ENCODE measurements at places on chromosomes 5 and 9.

GRCh38 chr9:26112724-26113123, 434.5 kb upstream of the TUSC1 start:
- DNase-seq, result no peak

GRCh38 chr9:109974143-109974917, 194.3 kb downstream of the PALM2AKAP2 start:
- DNase-seq, result peak; percentile 40

DNA sequence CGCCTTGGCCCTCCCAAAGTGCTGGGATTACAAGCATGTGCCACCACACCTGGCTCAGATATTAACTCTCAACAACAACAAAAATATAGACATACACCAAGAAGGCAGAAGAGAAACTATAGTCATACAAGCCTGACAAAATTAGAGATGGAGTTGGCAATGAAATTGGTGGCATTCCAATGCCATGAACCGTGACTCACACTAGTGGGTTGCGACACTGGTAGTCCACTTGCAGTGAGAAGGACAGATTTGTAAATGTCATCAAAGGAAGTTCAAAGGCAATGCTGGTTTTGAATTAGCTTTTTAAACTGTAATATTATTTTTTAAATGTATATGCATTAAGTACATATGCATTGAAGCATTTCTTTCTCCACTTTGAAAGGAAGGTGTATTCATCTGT, 8.5 kb upstream of the DNAJC25 start:
- no peak for DNase-seq

DNA sequence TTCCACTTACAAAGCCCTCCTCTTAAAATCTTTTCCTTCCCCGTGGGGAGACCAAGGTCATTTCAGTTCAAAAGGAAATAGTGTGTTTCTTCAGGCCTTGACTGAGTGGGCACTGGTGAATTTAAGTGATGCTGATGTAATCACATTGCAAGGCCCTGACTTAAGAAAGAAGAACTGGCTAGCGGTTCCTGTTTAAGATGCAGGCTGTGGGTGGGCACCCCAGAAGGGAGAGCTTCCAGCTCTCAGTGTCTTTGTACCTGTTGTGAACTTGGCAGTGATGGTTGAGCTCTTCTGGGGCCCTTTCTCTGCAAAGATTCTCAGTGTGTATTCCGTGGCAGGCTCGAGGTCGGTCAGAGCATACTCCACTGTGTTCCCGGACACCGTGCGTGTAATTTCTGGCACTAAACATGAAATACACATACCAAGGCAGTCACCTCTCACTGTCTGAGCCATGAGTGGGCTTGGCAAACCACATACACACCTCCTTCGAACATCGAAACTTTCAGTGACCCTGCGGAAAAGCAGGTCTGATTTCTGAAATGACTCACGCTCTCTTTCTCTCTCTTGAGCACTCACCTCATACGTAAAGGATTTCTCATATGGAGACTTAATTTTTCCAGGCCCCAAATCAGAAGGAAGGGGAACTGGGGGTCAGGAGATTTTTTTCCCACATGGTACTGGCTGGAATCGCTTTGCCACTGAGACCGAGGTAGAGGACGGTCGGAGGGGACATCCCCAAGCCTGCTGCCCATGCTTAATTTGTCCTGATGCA, 81.9 kb downstream of the TNC start:
- no peak for DNase-seq

DNA sequence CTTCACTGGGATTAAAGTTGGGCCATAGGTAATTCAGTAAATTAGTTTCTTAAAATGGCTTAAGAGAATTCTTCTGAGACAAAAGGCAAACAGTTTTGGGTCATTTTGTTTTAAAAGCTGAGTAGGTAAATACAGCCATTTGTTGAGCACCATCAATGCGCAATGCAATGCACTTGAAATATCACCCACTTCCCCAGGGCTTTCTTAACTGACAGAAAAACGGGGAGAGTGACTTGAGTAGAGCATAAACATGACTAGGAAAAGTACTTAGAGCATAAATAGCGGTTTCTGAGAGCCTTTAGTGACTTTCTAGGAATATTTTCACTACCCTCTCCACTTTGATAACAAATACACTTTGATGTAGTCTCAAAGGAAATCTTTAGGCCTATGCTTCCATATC, 27.2 kb downstream of the MLANA start:
- DNase-seq, result no peak

DNA sequence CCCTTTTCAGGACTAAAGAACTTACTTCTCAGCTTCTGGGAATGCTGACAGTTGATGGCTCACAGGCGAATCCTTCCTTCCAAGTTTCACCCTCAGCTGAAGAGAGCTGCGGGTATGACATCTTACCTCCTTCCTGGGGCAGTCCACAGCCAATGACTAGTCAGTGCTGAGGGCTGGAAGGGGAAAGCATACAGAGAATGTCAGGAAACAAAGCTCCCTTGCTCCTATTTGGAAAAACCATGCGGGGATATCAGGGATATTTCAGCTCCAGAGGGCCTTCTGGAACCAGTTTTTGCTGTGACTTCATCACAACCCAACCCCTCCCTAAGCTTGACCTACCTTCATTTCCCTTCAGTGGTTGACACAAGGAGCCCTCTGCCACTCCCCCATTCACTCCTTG, 15.7 kb downstream of the FTMT start:
- no peak for DNase-seq

GRCh38 chr9:96246267-96246671, 55.7 kb downstream of the HSD17B3 start:
- no peak for DNase-seq

GRCh38 chr9:7154003-7154619, 396.3 kb downstream of the KDM4C start:
- no peak for DNase-seq

DNA sequence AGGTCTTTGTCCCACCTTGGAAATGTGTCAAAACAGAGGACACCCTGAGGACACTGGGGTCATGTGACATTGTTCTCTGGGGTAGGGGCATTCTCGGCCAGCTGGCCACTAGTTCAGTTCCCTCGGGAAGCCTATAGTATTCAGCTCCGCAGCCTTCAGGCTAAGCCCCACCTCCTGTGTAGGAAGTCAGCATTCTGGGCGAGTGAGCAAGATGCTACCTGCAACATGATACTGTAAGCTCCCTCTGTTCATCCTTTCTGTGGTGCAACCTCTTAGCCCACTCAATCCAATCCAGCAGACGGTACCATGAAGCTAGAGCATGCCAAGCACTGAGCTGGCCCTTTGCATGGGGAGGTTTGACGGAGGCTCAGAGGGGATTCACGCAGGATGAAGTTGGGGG, 5.3 kb downstream of the NTNG2 start:
- DNase-seq, result no peak

- DNase-seq, result peak; percentile 95
Observed at GRCh38 chr9:70413799-70414775, at the start of gene KLF9. Gene KLF9 (minus strand): TSS chr9:70414657. CDS start chr9:70413363, 1,294 bp downstream.

- no peak for DNase-seq
Observed at GRCh38 chr9:93440896-93441580, 10.4 kb upstream of the FAM120A start.

- no peak for DNase-seq
Observed at GRCh38 chr5:76657091-76657490, 33.9 kb upstream of the F2RL2 start.

DNA sequence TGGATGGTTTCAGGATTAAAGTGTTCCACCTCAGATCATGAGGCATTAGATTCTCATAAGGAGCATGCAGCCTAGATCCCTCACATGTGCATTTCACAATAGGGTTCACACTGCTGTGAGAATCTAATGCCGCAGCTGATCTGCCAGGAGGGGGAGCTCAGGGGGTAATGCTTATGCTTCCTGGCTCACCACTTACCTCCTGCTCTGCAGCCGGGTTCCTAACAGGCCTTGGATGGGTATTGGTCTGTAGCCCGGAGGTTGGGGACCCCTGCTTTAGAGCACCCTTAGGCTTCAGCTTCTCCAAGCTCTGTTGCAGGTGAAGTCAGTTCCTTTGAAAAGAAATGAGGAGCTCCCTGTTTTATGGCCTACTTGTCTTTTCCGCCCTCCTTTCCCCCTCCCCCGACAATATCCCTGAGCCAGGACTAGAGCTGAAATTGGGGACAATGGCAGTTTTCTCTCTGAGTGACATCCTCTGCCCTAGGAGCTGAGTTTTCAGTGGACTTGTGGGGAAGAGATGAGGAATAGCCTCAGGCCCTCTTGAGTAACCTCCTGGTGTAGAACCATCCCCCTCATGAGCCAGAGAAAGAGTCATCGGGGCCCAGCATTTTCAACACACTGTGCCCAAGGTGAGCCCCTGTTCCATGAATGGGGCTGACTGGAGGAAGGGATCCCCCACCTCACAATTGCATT, 16.2 kb upstream of the MAT2B start:
- no peak for DNase-seq

DNA sequence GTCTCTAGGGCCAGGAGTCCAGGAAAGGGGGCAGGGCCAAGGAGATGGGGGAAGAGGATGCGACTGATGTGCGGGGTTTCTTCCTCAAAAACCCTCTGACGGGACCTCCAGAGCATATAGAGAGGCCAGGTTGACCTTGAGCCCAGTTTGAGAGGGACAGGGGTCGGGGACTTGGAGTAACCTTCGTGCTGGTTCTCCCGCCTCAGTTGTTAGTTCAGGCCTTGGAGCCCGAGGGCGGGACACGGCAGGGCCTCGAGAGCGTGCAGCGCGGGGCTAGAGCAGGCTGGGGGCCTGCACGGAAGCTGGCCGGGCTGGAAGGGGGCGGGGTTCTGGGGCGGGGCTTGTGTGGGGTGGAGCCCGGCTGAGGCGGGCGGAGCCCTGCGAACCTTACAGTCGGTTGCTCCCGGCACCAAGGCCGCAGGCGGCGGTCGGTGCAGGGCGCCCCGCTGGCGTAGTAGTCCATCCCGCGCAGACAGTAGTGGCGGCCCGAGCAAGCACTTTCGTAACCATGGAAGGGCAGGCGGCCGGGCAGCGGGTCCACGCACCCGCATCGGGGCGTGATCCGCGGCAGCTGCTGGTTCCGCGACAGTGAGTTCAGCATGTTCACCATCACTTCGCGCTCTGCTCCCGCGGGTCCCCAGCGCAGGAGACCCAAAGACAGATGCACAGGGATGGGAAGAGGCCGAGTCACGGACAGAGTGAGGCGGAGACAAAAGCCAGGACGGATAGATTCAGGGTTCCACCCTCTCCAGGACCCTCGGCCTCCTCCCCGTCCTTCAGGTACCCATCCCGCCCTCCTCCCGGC, 4.0 kb upstream of the MYORG start:
- peak; percentile 74 for DNase-seq

DNA sequence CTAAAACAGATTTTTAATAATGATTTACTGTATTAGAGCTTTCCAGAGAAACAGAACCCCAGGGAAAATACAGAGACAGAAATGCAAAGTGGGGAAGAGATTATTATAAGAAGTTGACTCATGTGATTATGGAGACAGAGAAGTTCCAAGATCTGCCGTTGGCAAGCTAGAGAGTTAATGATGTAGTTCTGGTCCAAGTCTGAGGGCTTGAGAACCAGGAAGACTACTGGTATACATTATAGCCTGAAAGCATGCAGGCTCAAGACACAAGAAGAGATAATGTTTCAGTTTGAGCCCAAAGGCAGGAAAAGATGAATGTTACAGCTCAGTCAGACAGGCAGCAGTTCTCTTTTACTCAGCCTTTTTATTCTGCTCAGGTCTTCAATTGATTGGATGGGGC, 98.8 kb upstream of the NFIL3 start:
- no peak for DNase-seq

- no peak for DNase-seq
Observed at GRCh38 chr5:158796812-158797497, 302.8 kb downstream of the EBF1 start.

DNA sequence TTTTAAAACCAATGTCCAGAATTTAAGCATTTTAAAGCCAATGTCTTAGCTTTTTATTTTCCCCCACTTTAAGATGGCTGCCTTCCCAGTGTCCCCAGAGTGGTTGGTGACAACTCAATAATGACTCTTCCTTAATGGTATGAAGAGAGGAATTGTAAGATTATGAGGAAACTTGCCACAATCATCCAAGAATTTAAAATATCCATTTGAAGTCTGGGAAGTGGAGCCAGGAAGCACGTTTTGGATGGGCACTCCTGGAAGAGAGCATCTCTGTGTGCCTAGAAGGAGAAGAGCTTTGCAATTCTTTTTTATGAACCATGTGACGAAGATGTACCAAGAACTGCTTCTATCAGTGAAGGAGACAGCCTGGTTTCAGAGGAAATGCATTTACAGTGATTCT, 11.3 kb upstream of the IGFBPL1 start:
- no peak for DNase-seq

- DNase-seq, result no peak
Observed at GRCh38 chr9:1759009-1759408, 256.1 kb upstream of the SMARCA2 start.

- DNase-seq, result no peak
Observed at GRCh38 chr5:138833726-138834480, 41.2 kb downstream of the LRRTM2 start.

All from CD4-positive, alpha-beta T cell treated with Interleukin-2 at 100 ng/mL for 4 hours (primary cell).